Stimulated activated naive CD8-positive, alpha-beta T cell treated with anti-CD3 and anti-CD28 coated beads, Interleukin-15, Interleukin-2, amounts not matched to agents 100 U/mL and 50 U/mL, for 24 hours (primary cell): ENCODE measurements at places on chromosomes 13 and 19.
A peak's percentile ranks its signal among the peaks of the same experiment; 100 is the strongest.

GRCh38 chr13:39597838-39598237, 5.2 kb downstream of the LHFPL6 start:
- no peak for DNase-seq

- DNase-seq = no peak
Observed at GRCh38 chr19:13757805-13758772, 6.2 kb upstream of the MRI1 start.

GRCh38 chr13:32535115-32535514, 3.5 kb downstream of the N4BP2L2 start:
- no peak for DNase-seq

DNA sequence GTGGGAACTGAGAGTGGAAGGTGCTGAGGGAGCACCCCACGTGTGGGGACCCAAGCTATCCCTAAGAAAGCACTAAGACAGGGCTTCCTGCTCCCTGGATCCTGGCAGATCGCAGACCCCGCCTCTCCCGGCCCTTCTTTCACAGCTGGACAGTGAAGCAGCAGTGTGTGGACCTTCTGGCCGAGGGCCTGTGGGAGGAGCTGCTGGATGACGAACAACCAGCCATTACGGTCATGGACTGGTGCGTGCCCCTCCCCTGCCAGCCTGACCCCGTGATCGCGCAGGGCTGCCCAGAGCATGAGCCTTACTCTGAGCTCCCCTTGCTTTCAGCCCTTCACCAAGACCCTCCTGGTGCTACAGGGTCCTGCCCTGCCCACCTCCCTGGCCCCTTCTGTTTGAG, 2.3 kb downstream of the NCCRP1 start:
- no peak for DNase-seq

DNA sequence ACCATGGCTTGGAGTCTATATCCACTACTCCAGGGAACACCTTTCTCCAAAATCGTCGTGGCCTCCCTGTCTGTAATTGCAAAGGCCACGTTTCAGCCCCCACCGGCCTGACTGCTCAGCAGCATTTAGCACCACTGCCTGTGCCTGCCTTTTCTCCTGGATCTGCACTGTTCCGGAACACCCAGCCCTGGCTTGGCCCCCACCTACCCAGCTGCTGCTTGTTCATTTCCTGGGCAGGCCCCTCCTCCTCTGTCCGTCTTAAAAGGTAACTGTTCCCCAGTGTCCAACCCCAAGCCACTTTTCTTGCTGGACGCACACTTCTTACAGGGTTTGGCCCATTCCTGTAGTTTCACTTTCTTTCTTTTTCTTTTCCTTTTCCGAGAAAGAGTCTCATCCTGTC, 8.5 kb upstream of the SYT5 start:
- no peak for DNase-seq

GRCh38 chr13:46372071-46372470, 15.0 kb downstream of the RUBCNL start:
- no peak for DNase-seq

DNA sequence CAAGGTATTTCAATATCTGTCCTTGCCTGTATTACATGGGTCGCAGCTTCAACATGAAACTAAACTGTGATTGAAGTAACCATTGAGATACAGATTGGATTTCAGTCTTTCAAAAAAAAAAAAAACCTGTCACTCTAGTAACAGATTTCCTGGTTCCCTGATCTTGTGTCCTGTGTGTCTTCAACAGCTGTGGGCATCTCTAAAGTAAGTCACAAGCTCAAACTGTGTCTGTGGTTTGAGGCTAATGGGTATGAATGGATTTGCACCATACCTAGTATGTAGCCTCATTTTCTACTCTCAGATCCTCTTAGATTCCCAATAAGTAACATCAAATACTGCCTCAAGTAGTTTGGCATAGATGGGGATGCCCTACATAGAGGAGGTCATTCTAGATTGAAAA, 300.1 kb downstream of the COG6 start:
- DNase-seq = no peak

- no peak for DNase-seq
Observed at GRCh38 chr19:5785423-5785822, 877 bp upstream of the PRR22 start.

DNA sequence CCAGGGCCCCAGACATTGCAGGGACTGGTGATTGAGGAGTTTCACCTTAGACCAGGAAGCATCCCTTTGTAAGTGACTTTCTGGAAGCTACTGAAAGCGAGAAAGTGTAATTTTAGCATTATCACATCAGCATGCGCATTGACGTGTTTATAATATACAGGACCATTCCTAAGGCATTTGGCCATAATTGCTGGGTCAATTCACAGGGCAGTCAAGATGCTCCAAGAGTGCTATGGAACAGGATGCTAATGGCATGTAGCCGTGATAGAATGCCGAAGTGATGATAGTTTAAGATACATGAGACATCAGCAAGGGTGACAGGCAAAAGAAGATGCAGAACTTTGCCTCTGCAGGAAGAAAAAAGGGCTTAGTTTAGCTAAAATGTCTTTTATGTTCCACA, 347.6 kb upstream of the NBEA start:
- DNase-seq = no peak

- peak; percentile 36 for DNase-seq
Observed at GRCh38 chr13:46721054-46721453, 75.9 kb downstream of the ESD start.

- no peak for DNase-seq
Observed at GRCh38 chr13:98942485-98942884, 35.4 kb downstream of the DOCK9 start.

DNA sequence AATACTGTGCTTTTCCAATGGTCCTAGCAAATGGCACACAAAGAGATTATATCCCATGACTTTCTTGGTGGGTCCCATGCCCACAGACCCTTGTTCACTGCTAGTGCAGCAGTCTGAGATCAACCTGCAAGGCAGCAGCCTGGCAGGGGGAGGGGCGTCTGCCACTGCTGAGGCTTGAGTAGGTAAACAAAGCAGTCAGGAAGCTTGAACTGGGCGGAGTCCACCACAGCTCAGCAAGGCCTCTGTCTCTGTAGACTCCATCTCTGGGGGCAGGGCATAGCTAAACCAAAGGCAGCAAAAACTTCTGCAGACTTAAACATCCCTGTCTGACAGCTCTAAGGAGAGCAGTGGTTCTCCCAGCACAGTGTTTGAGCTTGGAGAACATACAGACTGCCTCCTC, 82.9 kb downstream of the ZNF737 start:
- no peak for DNase-seq

- DNase-seq = no peak
Observed at GRCh38 chr13:77678691-77679235, 18.7 kb upstream of the SLAIN1 start.

GRCh38 chr13:40486518-40487163, 179.8 kb downstream of the FOXO1 start:
- no peak for DNase-seq

DNA sequence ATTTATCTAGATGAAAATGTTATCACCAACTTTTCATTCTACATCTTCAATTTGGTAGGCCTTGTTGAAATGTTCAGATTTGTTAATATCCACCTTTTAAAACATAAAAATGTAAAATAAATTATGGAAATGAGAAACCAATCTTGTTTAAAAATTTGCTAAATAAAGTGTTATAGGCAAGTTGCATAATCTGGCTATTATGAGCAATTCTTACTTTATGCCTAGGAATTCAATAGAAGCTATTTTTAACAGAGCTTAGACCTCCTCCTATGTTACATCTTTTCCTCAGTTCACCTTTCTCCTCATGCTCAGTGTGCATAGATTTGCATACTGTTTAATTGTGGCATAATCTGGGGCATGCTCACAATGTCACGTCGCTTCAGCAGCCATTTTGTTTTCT, 87.9 kb upstream of the POSTN start:
- DNase-seq = no peak

DNA sequence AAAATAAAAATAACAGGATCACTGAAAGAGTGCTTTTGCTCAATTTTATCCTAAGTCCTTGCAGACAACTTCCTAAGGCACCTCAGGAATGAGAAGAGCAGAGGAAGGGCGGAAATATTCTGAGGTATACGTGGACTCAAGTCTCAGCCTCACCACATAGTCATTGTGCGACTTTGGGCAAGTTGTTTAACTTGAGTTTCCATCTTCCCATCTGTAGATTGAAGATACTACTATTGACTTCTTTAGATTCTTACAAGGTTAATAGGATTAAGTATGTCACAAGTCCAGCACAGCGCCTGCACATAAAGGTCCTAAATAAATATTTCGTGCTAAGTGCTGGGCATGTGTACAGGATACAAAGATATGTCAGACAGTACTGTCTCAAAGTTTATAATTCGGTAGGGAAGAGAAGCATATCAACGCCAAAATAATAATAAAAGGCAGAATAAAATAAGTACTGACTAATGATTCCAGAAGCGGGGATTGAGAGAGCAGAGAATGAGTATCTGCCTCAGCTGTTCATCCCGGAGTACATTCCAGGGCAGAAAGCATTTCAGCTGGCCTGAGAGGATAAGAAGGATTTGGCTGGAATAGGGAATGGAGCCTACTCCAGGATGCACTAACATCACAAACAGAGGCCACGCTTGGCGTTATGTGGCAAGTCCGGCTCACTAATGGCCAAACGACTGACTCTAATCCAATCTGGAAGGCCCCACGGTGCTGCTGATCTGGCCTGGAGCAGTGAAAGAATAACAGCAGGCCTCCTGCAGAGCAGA, 139.7 kb downstream of the FLT1 start:
- no peak for DNase-seq

- DNase-seq = no peak
Observed at GRCh38 chr19:49455773-49456172, 2.7 kb downstream of the ALDH16A1 start.

GRCh38 chr19:30665449-30665848, 293.3 kb downstream of the ZNF536 start:
- DNase-seq = no peak

GRCh38 chr19:38647966-38648768, 718 bp downstream of the ACTN4 start:
- DNase-seq = peak; percentile 28

DNA sequence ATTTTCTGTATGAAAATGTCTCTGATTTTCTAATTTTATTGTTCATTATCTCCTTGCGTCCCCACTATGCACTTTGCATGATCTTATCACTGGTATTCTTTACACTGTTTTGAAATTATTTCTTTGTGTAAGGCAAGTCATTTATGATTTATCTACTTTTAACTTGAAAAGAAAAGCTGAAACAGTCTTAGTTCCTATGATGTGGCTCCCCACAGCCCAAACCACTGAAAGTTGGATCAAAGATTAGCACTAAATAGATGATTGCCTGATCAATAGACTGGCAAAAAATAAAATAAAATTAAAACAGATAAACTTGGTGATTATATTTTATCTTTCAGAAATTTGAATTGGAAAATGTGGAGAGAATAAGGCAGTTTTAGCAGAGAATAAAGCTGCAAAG, 1101.9 kb downstream of the PCDH9 start:
- DNase-seq = no peak

DNA sequence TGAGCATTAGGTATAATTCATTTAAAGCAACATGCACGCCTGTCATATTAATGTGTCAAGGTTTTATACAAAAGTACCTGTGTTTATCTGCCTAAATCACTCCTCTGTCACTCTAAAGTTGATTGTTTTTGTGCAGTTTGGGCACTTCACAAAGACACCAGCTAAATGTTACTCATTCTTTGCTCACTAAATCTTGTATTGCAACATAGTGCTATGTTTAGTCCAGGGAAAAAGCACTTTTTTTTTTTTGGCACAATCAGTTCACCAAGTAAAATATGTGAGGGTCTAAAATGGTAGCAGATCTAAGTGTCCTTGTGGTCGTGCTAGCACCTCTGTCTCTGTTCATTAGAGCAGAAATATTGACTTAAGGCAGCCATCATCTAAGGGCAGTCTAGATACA, 2526.7 kb upstream of the PCDH20 start:
- DNase-seq = no peak

GRCh38 chr13:108273429-108274118, 4.1 kb downstream of the TNFSF13B start:
- no peak for DNase-seq

DNA sequence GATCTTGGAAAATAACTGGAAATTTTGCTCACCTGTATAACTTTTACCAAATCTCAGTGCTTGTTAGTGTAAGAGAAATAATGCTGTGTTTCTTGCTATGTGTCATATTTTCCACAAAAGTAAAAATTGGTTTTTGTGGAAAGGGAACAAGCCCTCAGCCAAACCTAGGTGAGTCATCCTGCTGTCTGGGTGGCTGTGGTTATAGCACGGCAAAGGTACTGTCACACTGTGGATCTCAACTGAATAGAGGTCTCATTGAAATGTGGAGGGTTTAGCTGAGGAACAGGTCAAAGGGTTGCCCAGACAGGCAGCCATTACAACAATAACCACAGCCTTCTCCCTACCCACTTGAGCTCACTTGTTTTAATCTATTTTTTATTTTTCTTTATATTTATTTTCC, 338.8 kb upstream of the DACH1 start:
- no peak for DNase-seq

GRCh38 chr19:47497050-47497766, 13.2 kb upstream of the KPTN start:
- no peak for DNase-seq

- no peak for DNase-seq
Observed at GRCh38 chr19:41652250-41652649, 25.4 kb upstream of the CEACAM4 start.

GRCh38 chr19:33247441-33247819, 21.8 kb upstream of the SLC7A10 start:
- no peak for DNase-seq

DNA sequence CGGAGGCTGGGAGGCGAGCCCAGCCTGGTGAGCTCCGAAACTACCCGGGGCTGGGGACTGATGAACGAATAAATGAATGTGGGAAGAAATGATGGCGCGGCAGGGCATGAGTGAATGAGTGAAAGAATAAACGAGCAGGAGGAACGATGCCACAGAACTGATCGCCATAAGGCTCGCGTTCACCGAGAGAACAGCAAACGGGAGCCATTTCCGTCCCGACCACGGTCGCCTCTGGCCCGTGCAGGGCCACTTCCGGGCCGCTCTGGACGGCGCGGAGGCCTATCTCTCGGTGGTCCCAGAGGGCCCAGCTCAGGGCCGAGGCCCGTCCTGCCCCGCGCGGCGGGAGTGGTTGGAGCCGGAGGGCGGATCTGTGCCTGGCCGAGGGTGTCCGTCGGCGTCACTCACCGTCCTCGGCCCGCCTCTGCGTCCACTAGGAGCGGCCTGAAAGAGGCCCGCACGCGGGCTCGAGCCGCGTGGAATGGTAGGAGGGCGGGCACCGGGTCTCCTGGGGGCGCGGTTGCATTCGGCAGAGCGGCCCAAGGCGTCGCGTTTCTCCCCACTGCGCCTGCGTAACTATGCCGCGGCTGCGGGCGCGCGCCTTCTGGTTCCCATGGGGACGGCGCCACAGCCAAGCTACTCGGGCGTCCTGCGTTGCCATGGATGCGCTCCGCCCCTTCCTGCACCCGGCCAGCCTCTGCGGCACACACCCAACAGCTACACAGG, at the start of gene ZNF497:
Gene ZNF497 (minus strand): TSS at position 480 of the 723 bp plus-strand sequence. CDS start 5,116 bp downstream, outside the sequence.
- peak; percentile 98 for DNase-seq

GRCh38 chr19:23519031-23519430, 123.8 kb upstream of the ZNF91 start:
- no peak for DNase-seq

DNA sequence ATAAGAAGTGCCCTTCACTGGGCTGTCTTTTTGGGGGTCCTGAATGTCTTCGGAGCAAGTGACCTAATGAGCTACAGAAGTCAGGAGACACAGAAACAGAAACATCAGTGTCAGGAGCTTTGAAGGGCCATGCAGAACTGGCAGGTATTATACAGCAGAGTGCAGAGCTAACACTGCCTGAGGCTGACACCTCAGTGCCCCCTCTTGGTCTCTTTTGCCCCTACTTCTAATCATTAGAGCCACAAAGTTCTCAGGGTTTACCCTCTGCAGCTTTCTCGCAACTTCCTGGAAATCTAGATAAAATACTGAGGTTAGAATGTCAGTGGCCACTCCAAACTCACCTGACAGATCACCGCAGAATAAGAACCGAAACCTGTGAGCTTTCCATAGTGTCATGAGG, 172.7 kb downstream of the B3GLCT start:
- no peak for DNase-seq
